ENCODE measurements at places on chromosomes 3 and 15.

DNA sequence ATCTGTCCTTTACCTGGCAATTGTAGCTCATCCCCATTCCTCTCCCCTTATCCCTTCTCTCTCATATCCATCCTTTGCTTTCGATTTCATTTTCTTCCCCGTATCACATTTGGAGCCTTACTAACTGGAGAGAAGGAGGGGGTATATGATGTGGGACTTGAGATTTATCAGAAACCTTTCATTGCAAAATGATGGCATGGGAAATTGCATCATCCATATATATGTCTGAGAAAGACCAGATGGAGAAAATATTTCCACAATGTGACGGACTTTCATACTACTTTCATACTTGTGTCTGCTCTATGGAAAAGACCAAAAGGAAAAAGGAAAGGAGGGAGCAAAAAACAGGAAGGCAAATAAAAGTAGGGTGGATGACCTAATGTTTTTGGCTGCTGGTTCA, 675.2 kb downstream of the AGBL1 start:
- DNase-seq, result no peak

DNA sequence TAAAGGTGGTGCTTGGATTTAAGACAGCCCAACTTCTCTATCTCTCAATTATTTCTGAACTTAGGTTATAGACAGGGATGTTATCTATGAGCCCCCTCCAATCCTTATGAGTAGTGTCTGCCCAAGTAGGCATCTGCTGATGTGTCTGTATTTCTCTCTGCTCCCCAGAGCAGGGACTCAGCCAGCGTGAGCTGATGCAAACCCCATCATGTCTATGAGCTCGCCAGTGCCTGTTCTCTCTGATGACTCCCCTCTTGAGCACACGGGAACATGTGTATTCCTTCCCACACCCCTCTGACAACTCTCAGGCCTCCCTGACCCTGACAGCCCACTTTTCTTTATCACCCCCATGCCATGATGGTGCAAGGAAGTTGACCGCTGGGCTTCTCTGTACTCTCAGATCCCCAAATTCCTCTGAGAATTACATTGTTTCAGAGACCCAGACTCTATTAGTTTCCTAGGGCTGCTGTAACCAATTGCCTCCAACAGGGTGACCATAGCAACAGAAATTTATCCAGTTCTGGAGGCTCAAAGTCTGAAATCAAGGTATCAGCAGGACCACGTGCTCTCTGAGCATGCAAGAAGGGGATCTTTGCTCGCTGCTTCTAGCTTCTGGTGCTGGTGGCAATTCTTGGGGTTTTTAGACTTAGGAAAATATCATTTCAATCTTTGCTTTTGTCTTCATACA, 73.5 kb upstream of the ST8SIA2 start:
- DNase-seq, result no peak

GRCh38 chr3:63295806-63296205, 17.7 kb downstream of the SYNPR start:
- no peak for DNase-seq

GRCh38 chr15:36447373-36447772, 132.1 kb upstream of the CDIN1 start:
- no peak for DNase-seq

DNA sequence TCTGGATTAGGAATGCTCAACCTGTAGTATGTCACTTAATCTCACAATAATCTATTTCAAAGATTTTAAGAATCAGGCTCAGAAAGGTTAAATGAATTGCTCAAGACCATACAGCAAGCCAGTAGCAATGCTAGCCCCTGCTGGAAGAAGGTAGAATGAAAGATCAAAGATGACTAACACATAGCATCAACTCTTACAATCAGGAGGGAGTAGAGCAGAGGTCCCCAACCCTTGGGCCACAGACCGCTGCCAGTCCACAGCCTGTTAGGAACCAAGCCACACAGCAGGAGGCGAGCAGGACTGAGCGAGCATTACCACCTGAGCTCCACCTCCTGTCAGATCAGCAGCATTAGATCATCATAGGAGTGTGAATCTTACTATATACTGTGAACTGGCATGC, 15.5 kb upstream of the GATM start:
- no peak for DNase-seq

All from CD4-positive, alpha-beta T cell treated with Interleukin-1 beta for 1 hour (primary cell).